ENCODE measurements at places on chromosomes 11 and 22.

DNA sequence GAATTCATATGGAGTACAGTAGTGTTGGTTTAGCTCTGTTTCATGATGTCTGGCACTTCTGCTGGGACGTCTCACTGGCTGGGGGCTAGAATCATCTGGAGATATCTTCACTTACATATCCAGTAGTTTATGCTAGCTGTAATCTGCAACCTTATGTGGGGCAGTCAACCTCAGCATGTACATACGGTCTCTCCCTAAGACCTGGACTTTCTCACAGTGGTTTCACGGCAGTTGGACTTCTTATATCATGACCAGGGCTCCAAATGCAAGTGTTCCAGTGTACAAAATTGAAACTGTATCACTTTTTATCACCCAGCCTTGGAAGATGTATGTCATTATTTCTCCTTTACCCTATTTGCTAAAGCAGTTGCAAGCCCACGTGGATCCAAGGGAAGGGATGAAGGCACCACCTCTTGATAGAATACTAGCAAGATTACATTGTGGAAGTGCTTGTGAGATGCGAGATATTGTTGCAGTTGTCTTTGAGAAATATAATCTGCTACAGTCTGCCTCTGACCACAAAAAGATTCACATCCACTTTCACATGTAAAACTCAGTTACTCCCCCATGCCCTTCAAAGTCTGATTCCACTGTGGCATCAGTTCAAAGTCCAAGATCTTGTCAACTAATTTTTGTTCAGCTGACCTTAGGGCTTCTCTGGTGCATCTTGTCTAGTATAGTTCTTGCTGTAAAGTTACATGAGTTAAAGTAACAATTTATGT is 316.6 kb upstream of the NCAM1 start:
- no peak for DNase-seq

- no peak for DNase-seq
Observed at GRCh38 chr11:43397251-43397650, 38.5 kb downstream of the TTC17 start.

DNA sequence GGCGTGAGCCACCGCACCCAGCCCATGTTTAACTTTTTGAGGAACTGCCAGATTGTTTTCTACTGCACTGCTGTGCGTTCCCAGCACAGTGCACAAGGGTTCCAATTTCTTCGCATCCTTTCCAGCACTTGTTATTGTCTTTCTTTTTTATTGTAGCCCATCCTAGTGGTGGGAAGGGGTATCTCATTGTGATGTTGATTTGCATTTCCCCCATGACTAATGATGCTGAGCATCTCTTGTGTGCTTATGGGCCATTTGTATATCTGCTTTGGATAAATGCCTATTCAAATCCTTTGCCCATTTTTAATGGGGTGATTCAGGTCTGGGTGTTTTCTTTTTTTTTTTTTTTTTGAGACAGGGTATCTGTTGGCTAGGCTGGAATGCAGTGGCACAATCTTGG is 36.6 kb upstream of the SYT7 start:
- no peak for DNase-seq

GRCh38 chr11:61628662-61628970 is 47.7 kb upstream of the SYT7 start:
- DNase-seq = no peak

DNA sequence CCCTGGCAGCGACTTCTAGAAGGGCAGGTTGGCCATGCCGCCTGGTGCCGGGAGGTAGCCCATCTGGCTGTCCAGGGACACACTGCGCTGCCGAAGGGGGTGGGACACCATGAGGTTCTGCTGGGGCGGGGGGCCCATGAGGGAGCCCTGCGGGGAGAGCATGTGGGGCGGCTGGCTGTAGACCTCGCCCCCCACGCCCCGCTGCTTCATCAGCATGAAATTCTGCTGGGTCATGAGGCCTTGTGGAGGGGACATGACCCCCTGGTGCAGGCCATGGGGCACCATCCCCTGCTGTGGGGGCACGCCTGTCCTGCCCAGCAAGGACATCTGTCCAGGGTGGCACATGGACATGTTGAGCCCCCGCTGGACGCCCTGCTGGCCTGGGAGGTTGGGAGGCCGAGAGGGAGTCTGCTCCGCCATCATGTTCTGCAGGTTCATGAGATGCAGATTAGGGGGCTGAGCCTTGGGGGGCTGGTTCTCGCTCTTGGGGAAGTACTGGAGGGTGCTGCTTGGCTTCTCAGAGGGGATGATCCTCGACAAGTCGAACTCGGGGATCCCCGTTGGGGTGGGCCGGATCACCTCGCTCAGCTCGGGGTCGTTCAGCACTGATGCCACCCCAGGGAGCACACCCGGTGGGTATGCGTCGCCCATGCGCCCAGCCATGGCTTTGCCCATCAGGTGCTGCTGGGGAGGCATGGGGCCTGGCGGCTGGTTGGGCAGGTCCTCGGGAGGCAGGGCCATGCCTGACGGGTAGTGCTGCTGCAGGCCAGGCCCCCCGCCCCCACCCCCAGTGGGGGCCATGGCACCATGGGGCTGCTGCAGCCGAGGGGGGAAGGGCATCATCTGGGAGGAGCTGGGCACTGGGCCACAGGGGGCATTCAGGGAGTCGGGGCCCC is 15.0 kb downstream of the CXCR5 start:
- no peak for DNase-seq

- DNase-seq = no peak
Observed at GRCh38 chr11:116972691-116973090, 125.5 kb downstream of the SIK3 start.

GRCh38 chr11:130813196-130813595 is 103.1 kb downstream of the SNX19 start:
- DNase-seq = no peak

GRCh38 chr22:42433754-42434682 is 1.8 kb upstream of the NFAM1 start:
- no peak for DNase-seq

DNA sequence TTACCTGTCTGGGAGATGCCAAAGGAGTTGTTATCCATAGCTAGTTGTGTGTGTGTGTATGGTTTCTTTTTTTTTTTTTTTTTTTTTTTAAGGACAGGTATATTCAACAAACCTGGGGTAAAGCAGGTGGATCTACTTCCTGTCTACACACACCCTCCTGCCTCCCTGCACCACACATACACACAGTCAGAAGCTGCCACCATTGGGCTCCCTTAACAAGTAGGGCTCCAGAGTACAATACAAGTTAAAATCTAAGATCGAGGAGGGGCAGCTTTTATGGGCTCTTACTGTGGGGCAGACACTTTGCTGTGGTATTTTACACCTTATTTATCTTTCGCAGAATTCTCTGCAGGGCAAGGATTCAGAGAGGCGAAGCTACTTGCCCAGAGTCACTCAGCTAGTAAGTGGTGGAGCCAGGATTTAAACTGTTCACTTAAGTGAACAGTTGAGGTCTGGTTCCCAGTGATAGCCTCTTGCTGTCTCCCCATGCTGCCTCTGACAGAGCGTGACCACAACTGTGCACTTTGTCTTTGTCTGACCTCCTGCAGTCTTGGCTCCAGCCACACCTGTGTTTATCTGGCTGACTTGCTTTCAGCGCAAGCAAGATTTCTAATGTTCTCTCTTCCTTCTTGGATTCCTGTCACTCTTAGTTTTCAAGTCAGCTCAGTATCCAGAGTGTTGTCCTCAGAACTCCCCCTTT is 135.0 kb downstream of the CSNK2A3 start:
- no peak for DNase-seq

DNA sequence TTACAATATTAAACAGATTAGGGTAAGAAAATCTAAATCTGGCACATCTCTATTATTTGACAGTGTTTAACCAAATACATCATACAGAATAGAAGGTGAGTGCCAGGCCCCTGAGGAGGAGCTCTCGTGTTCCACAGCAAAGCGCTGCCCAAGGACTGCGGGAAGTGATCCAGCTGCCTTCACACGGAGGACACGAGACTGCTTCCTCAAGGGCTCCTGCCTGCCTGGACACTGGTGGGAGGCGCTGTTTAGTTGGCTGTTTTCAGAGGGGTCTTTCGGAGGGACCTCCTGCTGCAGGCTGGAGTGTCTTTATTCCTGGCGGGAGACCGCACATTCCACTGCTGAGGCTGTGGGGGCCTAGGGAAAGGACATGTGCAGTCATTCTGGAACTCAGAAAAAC is 71.1 kb downstream of the NCAPD3 start:
- DNase-seq = no peak

Data from activated naive CD8-positive, alpha-beta T cell treated with anti-CD3 and anti-CD28 coated beads, Interleukin-2, amount 50 U/mL, for 16 hours (primary cell).